Effector memory CD4-positive, alpha-beta T cell (primary cell): ENCODE measurements at places on chromosomes 3 and 15.

GRCh38 chr15:88399021-88399685 is 68.0 kb downstream of the MRPL46 start:
- no peak for DNase-seq

DNA sequence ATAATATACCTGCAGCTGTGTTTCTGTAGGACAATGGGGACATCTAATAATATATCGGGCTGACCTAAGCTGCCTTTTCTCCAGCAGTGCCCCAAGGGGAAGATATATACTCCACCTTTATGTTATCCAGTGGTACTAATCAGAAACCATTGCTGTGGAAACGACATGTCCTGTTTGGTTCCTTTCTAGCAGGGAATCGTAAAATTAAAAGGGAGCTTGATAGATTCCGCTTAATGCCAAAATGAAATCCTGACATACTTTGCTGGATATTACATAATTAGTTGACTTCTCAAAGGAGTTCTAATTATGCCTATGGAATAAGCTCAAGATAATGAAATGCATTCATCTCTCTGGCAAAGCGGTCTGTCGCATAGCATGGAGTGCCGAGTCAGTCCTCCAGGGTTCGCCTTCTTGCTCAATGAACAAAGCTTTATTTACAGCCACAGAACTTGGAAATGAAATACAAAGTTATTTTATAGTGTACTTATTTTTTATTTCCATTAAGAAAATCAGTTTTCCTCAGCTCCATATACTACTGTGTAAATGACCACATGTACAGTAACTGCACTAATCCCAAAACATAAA is 262.8 kb downstream of the LRTM1 start:
- no peak for DNase-seq

DNA sequence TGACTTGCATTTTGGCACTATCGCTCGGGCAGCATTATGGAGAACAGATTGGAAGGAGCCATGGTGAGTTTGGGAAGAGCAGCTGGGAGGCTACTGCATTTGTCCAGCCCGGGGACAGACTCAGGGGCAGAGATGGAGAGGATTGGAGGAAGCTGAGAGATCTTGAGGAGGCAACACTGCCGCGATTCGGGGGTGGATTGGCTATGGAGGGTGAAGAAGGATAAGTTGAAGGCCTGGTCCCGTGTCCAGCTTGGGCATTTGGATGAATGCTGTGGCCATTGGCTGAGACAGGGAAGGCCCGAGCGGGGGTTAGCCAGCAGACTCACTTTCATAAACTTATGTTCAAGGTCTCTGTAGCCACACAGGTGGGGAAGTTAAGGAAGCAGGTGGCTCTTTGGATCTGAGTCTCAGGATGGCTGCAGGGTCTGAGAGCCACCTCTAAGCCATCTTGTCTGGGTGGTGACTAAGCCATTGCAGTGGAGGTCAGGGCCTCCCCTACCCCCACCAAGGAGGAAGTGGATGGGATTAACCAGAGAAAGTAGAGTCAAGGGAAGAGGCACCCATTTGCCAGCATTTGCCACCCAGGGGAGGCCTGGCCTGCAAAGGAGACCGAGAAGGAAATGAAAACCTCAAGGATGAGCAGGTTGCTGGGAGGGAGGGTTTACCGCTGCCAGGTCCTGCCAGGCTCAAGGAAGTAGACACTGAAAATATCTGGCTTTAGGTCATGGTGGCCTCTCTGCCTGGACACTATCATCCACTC is 144.0 kb upstream of the TLE3 start:
- no peak for DNase-seq

DNA sequence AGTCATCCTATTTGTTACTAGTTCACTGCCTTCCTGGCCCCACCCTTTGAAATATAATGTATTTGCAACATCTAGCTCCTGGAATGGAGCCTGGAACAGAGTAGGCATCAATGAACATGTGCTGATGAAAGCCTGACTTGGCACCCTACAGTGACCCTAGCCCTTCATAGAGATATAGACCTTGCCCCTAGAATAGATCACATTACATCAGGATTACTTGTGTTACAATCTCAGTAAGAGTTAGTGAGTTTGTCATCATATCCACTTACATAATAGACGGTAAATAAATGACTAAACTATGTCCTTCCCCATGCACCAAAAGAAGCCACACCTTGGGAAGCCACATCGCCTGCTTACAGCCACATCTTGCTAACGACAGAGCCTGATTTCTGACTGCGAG is 110.5 kb upstream of the WNT5A start:
- no peak for DNase-seq

GRCh38 chr3:126442094-126442855 is 33.4 kb downstream of the ZXDC start:
- no peak for DNase-seq

DNA sequence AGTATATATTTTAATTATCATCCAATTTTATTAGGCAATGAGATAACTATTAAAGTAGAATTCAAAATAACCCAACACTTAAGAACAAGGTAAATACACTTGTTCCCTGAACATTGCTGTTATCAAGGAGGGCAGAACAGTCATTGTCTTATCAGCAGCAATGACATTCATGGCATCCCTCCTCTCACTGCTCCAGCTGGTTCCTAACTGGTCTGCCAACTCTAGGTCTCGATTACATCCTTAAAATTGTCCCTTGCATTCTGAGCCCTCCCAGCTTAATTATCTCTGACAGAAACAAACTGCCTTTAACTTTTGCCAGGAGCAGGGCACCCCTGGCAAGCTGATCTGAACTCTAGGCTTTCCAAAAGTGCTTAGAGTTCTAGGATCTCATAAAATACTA is 14.0 kb upstream of the DYNC1LI1 start:
- DNase-seq, result no peak

GRCh38 chr3:46107682-46108081 is 80.4 kb upstream of the XCR1 start:
- DNase-seq, result no peak

DNA sequence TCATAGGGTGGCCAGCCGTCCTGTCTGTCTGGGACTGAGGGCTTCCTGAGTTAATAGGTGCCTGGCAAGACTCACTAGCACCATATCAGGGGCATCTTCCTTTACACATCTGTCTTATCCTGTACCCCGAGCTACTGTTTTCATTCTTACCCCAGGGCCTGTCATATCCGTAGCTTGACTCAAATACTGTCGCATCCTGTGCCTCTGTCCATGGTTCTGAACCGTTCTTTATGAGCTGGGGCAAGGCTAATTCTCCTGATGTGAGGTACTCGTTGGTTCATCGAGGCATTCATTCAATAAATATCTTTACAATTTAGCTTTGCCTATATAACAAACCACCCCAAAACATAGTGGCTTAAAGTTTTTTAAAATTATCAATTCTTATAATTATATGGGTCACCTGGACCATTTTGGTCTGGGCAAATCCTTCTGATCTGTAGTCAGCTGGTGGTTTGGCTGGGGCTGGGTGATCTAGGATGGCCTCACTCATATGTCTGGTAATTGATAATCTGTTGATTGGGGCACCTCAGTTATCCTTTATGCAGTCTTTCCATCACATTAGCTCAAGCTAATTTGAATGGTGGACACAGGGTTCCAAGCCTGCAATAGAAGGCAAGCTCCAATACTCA is 121.2 kb downstream of the TLE3 start:
- DNase-seq, result no peak

GRCh38 chr3:181555681-181556080 is 156.0 kb upstream of the SOX2 start:
- DNase-seq, result no peak

GRCh38 chr3:141308588-141309218 is 59.6 kb upstream of the ZBTB38 start:
- no peak for DNase-seq

DNA sequence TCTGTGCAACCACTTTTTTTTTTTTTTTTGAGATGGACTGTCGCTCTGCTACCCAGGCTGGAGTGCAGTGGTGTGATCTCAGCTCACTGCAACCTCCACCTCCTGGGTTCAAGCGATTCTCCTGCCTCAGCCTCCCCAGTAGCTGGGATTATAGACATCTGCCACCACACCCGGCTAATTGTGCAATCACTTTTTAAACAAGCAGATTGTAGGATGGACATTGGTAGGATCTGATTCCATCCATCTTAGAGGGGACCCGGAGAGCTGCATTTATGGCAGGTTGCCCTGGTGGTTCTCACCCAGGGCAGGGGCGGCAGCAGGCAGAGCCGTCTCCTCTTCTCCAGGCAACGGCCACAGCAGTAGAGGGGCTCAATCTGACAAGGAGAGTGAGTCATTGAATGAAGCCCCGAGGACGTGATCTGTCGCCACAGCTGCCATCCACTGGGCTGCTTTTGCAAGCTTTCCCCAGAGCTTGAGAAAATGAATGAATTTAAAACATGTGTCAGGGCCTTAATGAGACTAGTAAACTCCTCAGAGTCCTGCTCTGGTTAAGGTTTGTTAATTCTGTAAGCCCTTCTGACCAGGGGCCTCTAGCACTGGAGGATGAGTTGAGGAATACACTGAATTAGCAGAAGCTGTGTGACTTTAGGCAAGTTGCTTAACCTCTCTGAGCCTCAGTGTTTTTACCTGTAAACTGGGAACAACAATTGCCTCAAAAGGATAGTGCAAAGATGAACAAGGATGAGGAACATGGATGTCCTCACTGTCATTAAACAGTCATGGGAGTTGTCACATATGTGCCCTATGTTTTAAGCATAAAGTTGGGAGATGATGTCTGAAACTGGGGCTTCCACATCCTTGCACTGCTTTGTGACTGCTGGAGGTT is 129.1 kb downstream of the ASB7 start:
- DNase-seq, result no peak

GRCh38 chr3:147377412-147378367 is 28.7 kb downstream of the ZIC4 start:
- no peak for DNase-seq

DNA sequence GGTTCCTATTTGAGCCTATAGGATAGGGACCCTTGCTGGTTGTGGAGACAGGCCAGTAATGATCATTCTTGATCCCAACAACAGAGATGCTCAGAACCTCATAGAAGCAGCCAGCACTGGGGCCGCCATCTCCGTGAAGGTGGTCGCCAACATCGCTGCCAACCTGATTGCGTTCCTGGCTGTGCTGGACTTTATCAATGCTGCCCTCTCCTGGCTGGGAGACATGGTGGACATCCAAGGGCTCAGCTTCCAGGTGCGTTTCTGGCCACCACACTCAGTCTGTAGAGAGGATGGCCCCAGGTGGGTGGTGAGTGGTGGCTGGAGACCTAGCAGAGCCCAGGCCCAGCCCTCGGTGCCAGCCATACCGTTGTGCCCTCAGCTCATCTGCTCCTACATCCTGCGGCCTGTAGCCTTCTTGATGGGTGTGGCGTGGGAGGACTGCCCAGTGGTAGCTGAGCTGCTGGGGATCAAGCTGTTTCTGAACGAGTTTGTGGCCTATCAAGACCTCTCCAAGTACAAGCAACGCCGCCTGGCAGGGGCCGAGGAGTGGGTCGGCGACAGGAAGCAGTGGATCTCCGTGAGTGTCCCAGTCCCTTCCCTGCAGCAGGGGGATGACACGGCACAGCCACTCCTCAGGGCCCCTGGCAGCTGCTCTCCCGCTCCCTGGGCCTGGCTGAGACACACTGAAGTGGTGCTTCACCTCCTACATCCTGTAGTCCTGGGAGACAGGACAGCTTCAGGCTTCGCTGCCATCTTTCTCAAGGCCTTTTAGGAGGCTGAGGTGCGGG is 46.5 kb upstream of the PDE8A start:
- DNase-seq, result no peak

GRCh38 chr3:112497897-112498548 is 1.2 kb downstream of the BTLA start:
- DNase-seq, result no peak

- DNase-seq, result no peak
These were observed 668.5 kb downstream of the PLOD2 start for GRCh38 chr3:145492456-145492855.

DNA sequence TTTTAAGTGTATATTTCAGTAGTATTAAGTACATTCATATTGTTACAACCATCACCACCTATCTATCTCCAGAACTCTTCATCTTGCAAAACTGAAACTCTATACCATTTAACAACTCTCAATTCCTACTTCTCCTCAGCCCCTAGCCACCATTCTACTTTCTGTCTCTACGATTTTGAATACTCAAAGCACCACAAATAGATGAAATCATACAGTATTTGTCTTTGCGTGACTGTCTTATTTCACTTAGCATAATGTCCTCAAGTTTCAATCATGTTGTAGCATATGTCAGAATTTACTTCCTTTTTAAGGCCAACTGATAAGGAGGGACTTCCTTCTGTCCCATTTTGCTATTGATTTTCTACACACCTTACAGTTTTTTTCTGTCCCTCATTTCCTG is 593.3 kb downstream of the FHIT start:
- no peak for DNase-seq

DNA sequence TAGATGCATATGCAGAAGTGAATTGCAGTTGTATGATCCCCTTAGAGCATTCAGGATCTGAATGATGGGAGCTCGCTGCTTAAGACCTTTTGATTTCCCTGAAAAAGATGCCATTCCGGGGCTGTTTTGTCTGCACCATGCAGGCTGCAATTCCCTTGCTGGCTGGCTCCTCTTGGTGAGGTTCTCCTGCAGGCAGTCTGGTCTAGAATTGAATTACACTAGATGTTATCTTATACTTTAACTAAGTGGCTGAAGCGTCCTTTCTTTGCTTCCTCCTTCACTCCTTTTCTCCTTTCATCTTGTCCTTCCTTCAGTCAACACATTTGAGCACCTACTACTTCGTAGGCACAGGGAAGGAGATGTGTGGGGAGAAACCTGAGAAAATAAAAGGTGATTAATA is 18.6 kb upstream of the MYZAP start:
- no peak for DNase-seq

GRCh38 chr3:123880998-123881561 is 3.1 kb downstream of the MYLK start:
- DNase-seq, result no peak

GRCh38 chr3:128260275-128260674 is 107.0 kb downstream of the EEFSEC start:
- DNase-seq, result no peak

DNA sequence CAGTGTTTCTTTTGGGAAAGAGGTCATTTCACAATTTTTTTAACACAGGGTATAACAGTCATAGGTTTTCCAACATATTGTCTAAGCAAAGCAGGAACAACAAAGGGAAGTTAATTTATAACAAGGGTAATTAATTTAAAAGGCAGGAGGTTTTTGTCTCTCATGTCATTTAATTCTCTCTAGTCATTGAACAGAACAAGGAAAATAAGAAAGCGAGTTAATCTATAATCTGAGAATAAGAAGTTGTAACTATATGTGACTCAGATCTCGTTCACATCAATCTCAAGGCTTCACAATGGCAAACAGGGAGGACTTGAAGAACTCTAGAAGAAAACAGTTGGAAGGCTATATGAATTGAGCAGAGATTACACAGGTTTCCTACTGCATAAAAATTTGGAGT is 579.8 kb upstream of the CCDC54 start:
- DNase-seq, result no peak

DNA sequence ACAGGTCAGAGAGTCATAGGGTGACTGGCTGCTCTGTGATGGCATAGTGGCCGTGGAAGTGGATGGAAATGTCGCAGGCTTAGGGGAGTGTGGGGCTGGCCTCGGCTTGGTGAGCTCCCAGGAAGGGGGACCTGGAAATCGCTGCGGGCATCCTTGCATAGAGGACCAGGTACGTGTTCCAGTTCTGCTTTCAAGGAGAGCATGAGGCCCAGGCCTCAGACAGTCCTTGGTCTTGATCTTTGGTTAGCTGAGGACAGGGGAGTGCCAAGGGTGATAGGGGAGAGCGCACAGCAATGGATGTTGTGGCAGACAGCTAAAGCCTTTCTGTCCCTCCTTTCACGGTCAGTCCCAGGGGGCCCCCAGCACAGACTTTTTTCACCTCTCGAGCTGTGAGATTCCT is 110.5 kb downstream of the SNRPN start:
- DNase-seq, result no peak

GRCh38 chr15:63628123-63628822 is 31.1 kb downstream of the FBXL22 start:
- no peak for DNase-seq

GRCh38 chr3:29307295-29307694 is 26.4 kb downstream of the RBMS3 start:
- DNase-seq, result no peak
